NCI-H748 treated with DMSO at 0.1 percent for 48 hours (cell line): ENCODE measurements at places on chromosomes 16 and 17.

DNA sequence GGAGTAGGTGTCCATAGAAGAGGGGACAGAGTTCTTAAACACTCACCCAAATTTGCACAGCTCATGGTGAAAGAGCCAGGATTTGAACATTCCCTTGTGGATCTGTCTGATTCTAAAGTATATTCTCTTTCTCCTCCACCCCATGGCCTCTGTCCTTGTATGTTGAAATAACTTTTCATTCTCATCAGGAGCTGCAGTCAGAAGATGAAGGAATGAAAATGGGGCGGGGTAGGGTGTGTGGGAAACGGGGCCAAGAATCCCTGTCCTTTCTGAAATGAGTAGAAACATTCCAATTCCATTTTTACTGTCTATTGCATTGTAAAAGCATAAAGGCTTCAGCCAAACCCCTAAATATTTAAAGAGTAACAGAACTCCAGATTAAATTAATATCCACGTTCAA lies 42.8 kb downstream of the NOG start:
- DNase-seq: no peak

DNA sequence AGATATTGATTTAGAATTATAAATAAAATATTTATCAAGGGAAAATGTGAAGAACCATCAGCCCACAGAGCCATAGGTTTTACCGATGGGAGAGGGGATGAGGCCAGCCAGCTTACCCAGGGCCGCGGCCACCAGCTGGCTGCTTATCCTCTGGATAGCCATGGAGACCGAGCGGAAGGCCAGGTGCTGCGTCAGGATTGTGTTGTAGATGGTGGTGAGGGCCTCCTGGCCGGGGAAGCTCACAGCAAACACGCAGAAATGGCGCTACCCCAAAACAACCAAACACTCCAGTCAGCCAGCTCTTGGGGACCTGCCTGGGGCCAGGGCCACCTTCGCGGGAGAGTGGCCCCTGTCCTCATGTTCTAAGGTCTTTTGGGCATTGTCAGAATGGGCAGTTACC lies 97.8 kb downstream of the DNAH17 start:
- DNase-seq: no peak

GRCh38 chr16:77171745-77172635 lies 19.0 kb upstream of the MON1B start:
- peak; percentile 59 for DNase-seq

GRCh38 chr17:66290101-66290722 lies 12.2 kb upstream of the PRKCA start:
- DNase-seq: no peak

- DNase-seq: no peak
These were observed 33.5 kb upstream of the NGFR start for GRCh38 chr17:49461580-49461979.

DNA sequence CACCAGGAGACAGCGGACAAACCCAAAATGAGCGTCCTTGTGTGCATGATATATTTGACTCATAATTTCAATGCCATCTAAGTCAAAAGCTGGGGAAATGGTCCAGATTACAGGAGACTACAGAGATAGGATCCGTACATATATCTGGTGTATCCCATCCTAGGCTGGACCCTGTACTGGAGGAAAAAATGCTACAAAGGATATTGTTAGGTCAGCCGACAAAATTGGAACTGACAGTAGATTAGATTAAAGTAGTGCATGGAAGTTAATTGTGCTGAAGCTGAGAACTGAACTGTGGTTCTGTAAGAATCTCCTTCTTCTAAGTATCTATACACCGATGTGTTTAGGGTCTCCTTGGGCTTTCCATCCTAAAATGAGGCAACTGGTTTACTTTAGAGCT lies 24.3 kb downstream of the KCNG4 start:
- DNase-seq: no peak

DNA sequence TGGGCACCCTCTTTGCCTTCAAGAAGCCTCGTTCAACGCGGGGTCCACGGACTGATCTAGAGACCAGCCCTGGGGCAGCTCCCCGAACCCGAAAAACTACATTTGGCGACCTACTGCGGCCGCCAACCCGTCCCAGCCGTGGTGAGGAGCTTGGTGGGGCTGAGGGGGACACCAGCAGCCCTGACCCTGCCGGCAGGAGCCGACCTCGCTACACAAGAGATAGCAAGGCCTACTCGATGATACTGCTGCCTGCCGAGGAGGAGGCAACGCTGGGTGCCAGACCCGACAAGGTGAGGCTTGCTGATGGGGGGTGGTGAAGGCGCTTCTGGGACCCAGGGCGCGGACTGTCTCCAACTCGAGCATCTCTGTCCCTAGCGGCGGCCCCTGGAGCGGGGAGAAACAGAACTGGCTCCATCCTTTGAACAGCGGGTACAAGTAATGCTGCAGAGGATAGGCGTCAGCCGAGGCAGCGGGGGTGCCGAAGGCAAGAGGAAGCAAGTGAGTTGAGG lies 5.6 kb downstream of the ACD start:
- no peak for DNase-seq

DNA sequence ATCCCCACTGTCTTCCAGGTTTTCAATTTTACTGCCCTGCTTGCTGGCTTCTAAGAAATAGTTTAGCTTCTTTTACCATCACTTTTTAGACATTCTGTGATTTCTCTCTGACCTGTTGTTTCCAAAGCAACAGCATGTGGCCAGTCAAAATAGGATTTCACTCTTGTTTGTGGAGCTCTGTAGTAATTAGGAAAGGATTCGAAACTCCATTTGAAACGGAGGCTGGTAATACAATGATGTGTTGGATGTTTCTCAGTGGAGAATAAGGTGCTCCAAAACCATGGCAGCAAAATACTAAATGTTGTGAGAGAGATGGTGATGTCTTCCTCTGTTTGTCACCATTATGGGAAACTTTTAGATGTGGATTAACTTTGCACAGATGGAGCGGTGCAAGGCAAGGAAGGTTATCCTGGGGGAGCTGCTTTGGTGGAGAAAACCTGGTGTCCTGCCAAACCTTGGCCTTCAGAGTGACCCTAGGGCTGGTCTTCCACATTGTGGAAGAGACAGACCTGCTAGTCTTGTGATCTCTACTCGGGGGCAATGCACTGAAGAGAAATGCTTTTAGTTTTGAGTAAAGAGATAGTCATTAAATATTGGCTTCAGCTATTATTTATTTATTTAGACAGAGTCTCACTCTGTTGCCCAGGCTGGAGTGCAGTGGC lies 79.4 kb downstream of the PRKCA start:
- no peak for DNase-seq

- no peak for DNase-seq
These were observed 24.7 kb downstream of the LIMD2 start for GRCh38 chr17:63675231-63675606.

DNA sequence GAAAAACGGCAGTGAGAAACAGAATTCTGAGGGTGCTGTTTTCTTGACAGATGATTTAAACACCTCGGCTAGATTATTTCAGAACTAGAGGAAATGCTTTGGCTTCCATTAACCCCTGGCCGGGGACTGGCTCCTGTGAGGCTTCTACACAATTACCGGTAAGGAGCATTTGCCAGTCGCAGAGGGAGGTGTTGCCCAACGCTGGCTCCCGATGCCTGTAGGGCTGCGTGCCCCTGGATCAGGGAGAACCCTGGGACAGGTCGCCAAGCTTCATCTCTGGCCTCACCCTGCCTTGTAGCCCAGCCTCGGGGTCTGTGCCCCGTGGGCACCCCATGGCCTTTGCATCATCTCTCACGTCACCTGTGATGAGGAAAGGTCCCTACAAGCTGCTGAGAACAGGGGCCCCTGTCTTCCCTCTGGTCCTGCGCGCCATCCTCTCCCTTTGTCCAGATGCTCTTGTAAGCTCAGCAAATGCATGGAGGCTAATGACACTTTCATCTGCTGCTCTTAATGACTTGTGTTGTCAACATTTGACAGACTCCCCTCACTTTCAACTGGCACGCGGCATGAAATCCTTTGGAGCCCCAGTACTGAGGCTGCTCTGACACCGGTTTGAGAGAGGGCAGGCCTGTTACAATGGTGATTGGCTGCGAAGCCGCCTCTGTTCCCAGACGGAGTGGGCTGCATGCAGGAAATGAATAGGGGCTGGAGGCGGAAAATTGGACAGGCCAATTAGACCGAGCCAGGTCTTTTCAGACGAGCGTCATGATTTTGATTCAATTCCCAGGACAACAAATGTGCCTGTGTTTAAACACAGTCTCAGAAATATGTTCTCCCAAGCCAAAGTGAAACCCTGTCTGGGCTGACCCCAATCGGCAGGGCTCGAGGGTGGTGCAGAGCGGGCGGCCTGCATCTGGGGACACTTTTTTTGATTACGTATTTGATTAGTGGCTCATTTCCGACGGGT lies 85.5 kb upstream of the DOC2B start:
- DNase-seq: no peak

DNA sequence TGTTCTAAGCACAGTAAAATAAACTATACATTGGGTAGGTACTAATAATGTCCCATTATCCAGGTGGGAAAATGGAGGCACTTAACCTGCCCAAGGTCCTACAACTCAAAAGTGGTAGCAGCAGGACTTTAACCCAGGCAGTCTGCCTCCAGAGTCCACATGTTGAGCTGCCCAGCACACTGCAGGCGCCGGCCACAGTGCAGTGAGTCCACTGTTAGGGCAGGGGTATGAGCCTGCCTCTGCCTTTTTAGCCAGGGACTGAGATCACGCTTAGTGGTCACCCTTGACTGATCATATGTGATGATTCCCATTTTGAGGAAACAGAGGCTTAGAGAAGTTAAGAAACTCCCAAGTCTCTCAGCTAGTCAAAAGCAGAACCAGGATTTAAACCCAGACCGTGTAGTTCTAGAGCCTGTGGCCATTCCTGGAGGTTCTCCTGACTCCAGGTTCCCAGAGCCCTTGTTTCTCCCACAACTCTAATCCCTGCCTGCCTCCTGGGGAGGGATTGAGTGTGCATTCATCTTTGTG lies 8.4 kb downstream of the CES1 start:
- no peak for DNase-seq

- no peak for DNase-seq
These were observed 26.9 kb upstream of the PHAF1 start for GRCh38 chr16:67082891-67083290.

DNA sequence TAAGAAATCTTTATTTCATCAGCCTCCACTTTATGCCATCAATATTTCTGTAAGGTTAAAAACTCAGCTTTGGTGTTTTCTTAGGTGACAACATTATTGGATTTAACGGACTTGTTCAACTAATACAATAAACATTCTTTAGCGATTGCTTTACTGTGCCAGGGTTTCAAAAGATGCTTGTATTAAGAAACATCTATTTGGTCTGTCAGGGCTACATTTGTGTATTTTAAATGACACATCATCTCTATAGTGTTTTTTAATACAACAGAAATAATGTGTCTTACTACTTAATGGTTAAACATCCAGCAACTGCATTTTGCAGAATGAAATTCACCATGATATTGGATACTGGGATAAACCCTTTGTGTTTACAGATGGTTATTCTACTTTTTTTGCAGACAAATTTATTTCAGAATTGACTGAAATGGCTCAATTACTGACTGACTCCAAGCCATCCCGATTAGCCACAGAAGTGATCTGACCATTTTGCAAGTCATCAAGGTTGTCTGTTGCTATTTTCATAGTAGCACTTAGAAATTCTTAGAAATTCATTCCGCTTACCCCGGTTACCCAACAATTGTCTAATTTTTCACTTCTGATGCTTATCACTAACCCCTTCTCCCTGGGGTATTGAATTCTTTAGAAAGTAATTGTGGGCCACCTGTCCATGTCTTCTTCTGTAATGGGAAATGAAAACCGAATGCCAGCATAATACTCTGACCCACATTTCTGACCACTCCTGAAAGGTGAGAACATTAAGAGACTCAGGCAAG lies 63.7 kb downstream of the HS3ST3A1 start:
- no peak for DNase-seq

- DNase-seq: no peak
These were observed 29.6 kb downstream of the SEC14L5 start for GRCh38 chr16:4987580-4988374.
